ENCODE measurements at places on chromosomes 6 and 20. TPM values are rescaled to one million over a fixed set of nuclear protein-coding genes. Genes with fewer than 3 reads are reported as not detected.

The QKI gene
- total RNA-seq, result 103 TPM

The ANKRD66 gene
- 0.71 TPM for total RNA-seq

The TCEA2 gene
- 71.9 TPM for total RNA-seq

The TGM2 gene
- total RNA-seq, result 52.8 TPM

The SLC4A11 gene
- 0.92 TPM for total RNA-seq

The TNF gene
- 0.24 TPM for total RNA-seq

The OPRL1 gene
- total RNA-seq, result 0.30 TPM

The CSNK2A1 gene
- 96.9 TPM for total RNA-seq

The SAMD10 gene
- 1.3 TPM for total RNA-seq

The KIF6 gene
- 0.76 TPM for total RNA-seq

The SEL1L2 gene
- not detected for total RNA-seq

The ZNF391 gene
- total RNA-seq, result 10.1 TPM

The ASIP gene
- 34.5 TPM for total RNA-seq

The CYP39A1 gene
- 15.5 TPM for total RNA-seq

Measured in ovary (tissue), 10 donors.